Activated CD8-positive, alpha-beta memory T cell treated with anti-CD3 and anti-CD28 coated beads, Interleukin-2, amount 50 U/mL, for 4 hours (primary cell): ENCODE measurements at places on chromosomes 11 and 22.

GRCh38 chr22:22022255-22022840 lies 39.8 kb upstream of the TOP3B start:
- DNase-seq: no peak

GRCh38 chr22:50630376-50630775 lies 2.4 kb upstream of the ARSA start:
- no peak for DNase-seq

- DNase-seq: no peak
Measured at GRCh38 chr11:119637481-119637880, 91.5 kb downstream of the NECTIN1 start.

GRCh38 chr22:17787716-17788330 lies 13.6 kb upstream of the BID start:
- DNase-seq: no peak

DNA sequence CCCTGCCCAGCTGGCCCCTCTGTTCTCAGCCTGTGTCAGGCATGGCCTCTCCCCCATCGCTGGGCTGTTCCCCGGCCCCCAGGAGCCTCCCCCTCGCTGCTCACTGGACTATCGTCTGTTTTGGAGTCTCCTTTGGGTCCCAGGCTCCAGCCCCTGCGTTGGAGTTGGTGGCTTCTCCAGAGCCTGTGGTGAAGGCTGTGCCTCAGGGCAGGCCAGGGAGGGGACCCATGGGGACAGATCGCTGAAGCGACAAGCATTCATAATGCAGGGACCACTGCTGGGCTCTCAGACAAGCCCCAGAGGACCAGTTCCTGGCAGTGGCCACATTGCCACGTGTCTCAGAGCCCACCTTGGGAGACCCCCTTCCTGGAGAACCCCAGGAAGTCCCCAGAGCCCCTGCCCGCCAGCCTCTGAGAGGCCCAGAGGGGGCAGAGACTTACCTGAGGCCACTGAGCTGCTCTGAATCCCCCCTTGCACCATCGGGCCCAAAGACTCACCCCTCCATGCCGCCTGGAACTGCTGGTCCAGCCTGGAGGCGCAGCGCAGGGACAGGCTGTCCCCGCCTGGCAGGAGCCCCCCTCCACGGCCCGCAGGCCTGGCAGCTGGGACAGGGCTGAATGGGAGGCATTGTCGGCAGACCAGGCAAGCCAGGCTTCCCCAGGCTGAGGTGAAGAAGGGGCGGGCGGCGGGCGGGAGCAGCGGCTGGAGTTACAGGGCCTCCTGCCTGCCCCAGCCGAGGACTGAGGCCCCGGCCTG lies at the start of gene CHADL:
TSS of gene CHADL (minus strand) at position 555 of the 756 bp plus-strand sequence. CDS start at position 505, 50 bp downstream.
- DNase-seq: no peak

DNA sequence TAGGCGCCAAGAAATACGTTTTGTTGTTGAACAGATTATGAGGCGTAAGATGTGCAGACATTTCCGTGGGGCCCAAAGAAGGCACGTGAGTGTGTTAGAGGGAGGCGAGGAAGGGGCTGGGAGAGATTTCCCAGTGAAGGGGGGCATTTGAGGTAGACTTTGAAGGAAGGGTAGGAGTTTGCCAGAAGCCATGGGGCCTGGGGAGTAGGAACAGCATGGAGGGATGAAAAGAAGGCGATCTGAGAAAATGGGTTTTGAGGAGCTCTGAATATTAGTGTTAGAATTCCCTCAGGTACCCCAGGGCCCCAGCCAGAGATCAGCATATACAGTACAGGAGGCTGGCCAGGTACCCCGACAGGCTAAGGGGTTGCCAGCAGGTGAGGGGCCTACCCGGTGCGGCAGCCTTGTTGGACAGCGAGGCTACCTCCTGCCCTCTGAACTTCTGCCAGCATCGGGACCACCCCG lies 414 bp upstream of the MIEF1 start:
- DNase-seq: no peak

GRCh38 chr11:110526323-110526722 lies 96.6 kb downstream of the FDX1 start:
- DNase-seq: no peak

DNA sequence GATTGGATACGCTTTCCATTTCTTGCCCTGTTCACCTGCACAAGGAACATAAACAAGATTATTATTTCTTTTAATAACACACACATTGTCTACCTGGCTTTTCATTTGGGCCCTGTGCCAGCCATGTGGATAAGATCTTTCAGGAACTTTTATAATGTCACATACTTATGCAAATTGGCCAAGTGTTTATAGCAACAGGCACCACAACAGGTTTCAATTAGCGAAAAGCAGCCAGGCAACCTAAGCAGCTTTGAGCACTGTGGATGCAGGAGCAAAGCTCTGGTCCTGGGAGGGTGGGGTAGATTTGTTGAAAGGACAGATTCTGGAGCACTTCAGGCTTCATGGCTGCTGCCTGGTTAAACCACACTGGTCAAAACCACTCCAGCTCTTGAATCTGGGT lies 217.4 kb downstream of the BARX2 start:
- no peak for DNase-seq

DNA sequence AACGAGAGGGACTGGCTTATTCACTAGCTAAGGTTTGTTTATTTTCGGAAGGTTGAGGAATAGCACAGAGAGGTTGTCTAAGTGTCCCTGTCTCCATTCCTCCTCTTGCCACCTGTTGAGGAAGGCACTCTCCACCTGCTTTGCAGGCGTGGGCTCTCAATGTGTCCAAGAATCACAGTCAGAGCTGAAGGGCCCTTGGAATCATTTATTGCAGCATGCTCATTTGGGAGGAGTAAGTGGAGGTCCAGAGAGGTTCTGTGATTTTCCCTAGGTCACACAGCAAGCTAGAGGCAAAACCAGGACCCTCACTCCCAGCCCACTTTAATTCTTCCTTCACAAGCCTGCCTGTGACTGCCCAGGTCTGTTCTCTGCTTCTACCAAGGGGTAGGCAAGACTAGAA lies 21.3 kb downstream of the ZBTB16 start:
- no peak for DNase-seq

DNA sequence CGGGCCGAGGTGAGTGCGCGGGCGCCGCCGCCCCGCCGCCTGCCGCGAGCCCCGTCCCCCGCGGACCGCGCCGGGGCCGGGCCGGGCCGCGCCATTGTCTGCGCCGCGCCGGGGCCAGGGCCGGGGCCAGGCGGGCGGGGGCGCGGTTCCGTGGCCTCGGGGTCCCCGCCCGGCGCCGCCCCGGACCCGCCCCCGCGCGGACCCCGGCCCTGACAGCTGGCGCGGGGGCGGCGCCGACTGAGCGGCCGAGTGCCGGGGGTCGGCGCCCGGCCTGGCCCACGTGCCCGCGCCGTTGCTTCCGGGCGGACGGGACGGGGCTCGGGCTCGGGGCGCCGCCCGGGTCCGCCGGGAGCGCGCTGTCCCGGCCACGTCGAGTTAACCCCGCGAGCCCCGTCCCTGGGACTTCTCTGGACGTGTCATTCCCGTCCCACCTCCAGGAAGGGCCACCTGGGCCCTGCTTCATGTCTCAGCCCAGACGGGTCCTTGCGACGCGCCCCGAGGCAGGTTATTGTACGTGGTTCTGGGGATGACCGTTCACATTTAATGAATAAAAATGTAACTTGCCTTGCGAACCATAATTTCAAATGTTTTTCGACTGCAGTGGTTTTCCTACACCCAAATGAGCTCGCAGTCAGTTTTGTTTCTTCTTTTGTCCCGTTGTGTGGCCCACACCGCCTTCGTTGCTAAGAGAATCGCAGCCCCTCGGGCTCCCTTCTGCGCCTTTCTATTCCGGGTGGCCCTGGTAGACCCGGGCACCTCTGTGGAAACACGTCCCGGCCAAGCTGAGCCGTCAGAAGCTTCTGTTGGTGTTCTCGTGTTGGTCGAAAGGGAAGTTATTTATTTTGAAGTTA lies 562 bp downstream of the ZBED4 start:
- no peak for DNase-seq
